ENCODE measurements at places on chromosomes 7 and 10.
A peak's percentile ranks its signal among the peaks of the same experiment; 100 is the strongest.

DNA sequence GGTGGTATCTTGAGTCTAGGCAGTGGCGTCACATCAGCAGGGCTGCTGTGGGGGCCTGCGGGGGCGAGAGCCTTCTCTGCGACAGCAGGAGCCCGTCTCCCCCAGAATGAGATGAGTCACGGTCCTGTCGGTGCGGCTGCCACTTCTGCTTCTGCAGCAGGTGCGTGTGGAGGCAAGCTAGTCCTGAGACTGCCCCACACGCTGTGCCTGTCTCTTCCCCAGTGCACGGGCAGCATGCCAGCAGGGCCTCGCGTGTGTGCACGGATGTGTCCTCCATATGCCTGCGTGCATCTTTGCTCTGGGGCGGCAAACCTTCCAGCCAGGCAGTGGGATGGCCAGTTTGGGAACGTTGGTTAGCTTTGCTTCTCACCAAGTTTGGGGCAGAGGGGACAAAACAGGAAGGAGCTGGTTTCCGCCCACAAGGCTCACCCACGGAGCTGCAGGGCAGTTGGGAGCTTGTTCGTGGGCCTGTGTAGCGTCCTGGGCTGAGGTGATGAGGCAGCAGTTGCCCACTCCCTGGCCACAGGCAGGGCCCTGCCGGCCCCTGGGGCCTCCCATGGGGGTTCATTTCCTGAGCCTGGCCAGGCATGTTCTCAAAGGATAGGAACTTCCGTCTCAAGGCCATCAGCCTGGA, 60.8 kb upstream of the PPIF start:
- DNase-seq: peak; percentile 34

DNA sequence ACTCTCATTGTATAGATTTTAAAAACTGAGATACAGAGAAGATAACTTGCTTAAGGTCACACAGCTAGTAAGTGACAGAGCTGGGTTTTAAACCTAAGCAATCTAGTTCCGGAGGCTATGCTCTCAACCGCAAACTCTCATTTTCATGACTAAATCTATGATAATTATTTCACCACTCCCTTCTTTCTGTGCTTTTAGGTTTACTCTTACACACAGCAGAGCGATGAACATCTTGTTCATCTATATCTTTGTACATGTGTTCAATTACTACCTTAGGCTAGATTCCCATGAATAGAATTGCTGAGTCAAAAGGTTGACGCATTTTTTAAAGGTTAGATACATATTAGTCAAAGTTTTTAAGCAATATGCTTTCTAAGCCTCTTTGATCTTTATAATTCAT, 154.8 kb downstream of the CHN2 start:
- no peak for DNase-seq

DNA sequence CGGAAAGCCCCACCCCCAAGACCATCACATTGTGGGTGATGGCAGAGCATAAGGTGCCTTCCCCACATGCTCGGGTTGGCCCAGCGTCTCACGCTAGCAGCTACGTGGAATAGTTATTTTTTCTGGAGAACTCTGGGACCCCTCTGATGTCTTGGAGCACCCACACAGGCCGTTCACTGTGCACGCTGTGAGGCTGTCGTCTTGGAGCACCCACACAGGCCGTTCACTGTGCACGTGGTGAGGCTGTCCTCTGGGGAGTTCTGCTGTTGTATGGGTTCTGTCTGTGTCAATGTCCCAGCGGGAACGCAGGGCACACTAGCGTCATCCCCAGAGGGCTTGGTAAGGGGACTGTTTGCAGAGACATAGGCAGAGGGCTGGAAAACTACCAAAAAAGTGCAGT, 38.8 kb upstream of the FAM20C start:
- no peak for DNase-seq

DNA sequence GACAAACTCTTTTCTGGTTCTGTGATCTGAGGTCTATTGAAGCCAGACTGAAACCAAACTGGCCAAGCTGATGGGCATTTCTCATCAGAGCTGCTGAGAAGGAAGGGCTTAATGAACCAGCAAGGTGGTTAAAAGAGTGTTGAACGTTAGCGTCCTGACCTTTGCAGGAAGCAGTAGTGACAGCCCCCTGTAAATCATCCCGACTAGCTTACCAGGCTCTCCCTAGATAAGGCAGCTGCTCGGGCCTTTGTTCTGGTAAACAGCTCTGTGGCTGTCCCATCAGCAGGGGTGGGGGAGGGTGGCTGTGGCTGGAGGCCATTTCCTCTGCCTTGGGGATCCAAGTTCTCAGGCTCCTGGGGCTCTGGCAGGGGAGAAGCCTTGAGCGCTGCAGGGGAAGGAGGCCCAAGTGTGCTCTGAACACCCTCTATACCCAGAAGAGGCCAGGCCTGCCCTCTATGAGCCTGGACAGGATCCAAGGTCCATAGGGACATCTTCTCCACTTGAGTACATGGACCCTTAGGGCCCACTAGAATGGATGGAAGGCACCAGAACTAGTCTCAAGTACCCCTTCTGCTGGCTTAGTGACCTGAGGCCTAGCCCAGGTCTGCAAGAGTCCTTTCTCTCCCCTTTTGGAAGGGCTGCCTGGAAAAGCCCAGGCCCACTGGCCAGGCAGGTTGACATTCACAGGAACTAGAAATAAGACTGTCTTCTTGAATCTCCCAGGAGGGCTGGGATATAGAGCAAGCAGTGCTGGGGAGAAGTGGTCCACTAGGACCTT, 134.6 kb downstream of the ARHGAP22 start:
- no peak for DNase-seq

DNA sequence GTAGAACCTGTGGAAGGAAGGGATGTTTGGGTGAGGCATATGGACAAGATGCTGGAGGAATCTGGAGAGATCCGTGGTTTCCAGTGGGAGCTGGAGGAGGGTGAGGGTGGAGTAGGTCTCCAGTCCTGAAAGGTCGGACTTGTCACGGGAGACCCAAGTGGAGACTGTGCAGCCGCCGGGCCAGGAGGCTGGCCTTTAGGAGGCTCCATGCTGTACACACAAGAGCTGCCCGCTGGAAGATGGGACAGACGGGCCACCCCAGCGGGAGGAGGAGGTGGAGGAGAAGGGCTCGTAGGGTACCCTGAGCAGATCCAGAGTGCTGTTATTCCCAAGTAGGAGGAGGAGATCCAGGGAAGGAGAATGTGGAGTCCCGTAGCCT, 106.7 kb downstream of the NKX6-2 start:
- no peak for DNase-seq

Measured in T-helper 1 cell (primary cell).